ENCODE measurements at places on chromosomes 1 and 21.
A peak's percentile ranks its signal among the peaks of the same experiment; 100 is the strongest.

DNA sequence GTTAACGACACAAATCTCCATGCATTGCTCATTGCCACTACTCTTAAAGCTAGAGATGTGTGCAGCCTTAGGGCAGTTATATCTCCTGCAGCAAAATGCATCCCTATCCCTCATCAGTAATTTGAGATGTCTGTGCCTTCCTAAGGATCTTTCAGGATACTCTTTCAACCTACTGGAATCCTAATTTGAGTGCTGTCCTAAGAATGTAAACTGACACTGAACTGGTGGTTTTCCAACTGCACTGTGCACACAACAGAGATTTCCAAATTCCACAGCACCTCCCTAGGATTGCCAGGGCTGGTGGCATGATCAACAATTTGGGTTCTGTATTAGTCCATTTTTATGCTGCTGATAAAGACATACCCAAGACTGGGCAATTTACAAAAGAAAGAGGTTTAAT lies 193.9 kb downstream of the LTN1 start:
- H3K36me3 ChIP-seq = no peaks in the 10 kb centered on the region
- H3K4me1 ChIP-seq = peaks cover 6% of the 10 kb centered on the region
- H3K27ac ChIP-seq = no peak overlapping the region
- DNase-seq = no peak
- no peak overlapping the region for H3K4me3 ChIP-seq

GRCh38 chr1:209105701-209106100 lies 477.8 kb upstream of the CAMK1G start:
- DNase-seq = no peak
- no peaks in the 10 kb centered on the region for H3K36me3 ChIP-seq
- H3K27me3 ChIP-seq = no peaks in the 10 kb centered on the region
- no peaks in the 10 kb centered on the region for H3K4me1 ChIP-seq

GRCh38 chr1:238061967-238062613 lies 171.4 kb upstream of the ZP4 start:
- H3K4me3 ChIP-seq = no peak overlapping the region
- H3K27ac ChIP-seq = no peak overlapping the region
- no peak for DNase-seq
- no peaks in the 10 kb centered on the region for H3K27me3 ChIP-seq

DNA sequence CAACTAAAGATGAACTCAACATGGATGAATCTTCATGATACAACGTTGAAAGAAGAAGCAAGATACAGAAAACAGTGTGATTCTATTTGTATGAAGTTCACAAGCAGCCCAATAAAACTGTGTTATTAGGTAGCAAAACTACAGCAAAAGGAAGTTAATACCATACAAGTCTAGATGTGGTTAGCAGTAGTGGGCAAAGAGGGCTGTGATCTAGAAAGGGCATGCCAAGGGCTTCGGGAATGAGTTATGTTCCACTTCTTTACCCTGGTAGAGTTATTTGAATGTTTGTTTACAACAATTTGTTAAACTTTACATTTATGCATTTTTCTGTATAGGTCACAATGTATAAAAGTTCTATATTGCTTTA lies 9.2 kb downstream of the TNFRSF9 start:
- no peak overlapping the region for H3K27ac ChIP-seq
- H3K36me3 ChIP-seq = no peaks in the 10 kb centered on the region
- H3K27me3 ChIP-seq = no peaks in the 10 kb centered on the region

GRCh38 chr1:55695552-55695951 lies 480.4 kb upstream of the USP24 start:
- H3K4me1 ChIP-seq = peaks cover 4% of the 10 kb centered on the region
- H3K4me3 ChIP-seq = no peak overlapping the region
- DNase-seq = no peak
- H3K36me3 ChIP-seq = no peaks in the 10 kb centered on the region
- peak overlapping the region; percentile 64 for H3K27ac ChIP-seq

GRCh38 chr1:232876506-232877364 lies 71.5 kb downstream of the MAP10 start:
- H3K27ac ChIP-seq = no peak overlapping the region
- no peak overlapping the region for H3K4me3 ChIP-seq
- no peaks in the 10 kb centered on the region for H3K27me3 ChIP-seq
- no peak for DNase-seq
- H3K36me3 ChIP-seq = no peaks in the 10 kb centered on the region

DNA sequence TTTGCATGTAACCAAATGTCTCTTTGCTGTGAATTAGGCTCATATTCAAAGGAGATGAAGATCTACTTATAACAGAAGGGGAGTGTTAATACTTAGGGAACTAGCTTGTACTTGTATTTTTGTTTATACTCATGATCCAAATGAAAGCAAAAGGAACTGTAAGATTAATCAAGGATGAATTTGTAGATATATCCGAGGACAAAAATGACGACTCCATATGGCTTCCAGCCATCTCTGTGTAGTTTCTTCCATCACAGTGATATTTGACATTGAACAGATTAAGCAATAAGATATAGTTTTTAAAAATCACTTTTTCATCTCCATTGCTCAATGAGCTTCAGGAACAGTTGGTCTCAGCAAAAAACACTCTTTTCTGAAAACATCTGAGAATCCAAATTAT lies 257.4 kb upstream of the CAMK1G start:
- DNase-seq = no peak
- no peak overlapping the region for H3K4me3 ChIP-seq
- H3K27ac ChIP-seq = no peak overlapping the region
- H3K36me3 ChIP-seq = no peaks in the 10 kb centered on the region
- no peaks in the 10 kb centered on the region for H3K4me1 ChIP-seq
- no peaks in the 10 kb centered on the region for H3K27me3 ChIP-seq

GRCh38 chr1:150385537-150386445 lies 21.8 kb downstream of the RPRD2 start:
- H3K4me1 ChIP-seq = peaks cover 3% of the 10 kb centered on the region
- no peak for DNase-seq
- H3K36me3 ChIP-seq = no peaks in the 10 kb centered on the region
- H3K27ac ChIP-seq = no peak overlapping the region
- no peak overlapping the region for H3K4me3 ChIP-seq

- H3K4me3 ChIP-seq = no peak overlapping the region
- H3K4me1 ChIP-seq = no peaks in the 10 kb centered on the region
- no peaks in the 10 kb centered on the region for H3K36me3 ChIP-seq
These were observed 143.7 kb downstream of the DNM3 start for GRCh38 chr1:171984850-171985485.

GRCh38 chr1:245652660-245653427 lies 498.1 kb downstream of the KIF26B start:
- no peak for DNase-seq
- no peaks in the 10 kb centered on the region for H3K36me3 ChIP-seq
- no peak overlapping the region for H3K27ac ChIP-seq
- no peaks in the 10 kb centered on the region for H3K4me1 ChIP-seq
- no peak overlapping the region for H3K4me3 ChIP-seq
- no peaks in the 10 kb centered on the region for H3K27me3 ChIP-seq

DNA sequence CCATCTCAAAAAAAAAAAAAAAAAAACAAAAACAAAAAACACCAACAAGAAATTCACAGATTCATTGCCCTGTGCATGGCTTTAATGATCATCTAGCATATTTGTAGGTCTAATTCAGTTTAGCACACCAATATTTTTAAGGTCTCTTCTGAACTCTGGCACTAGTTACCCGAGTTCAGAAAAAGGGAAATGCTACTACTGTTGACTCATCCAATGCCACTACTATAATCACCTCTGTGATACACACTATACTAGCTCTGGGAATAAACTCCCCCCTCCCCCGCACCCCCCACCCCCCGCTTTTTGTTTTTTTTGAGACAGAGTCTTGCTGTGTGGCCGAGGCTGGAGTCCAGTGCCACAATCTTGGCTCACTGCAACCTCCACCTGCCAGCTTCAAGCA lies 55.6 kb downstream of the FBXO42 start:
- peak overlapping the region; percentile 87 for H3K27ac ChIP-seq
- H3K4me3 ChIP-seq = no peak overlapping the region
- peaks cover 62% of the 10 kb centered on the region for H3K4me1 ChIP-seq
- no peaks in the 10 kb centered on the region for H3K27me3 ChIP-seq

GRCh38 chr1:54577612-54578011 lies 29.6 kb downstream of the ACOT11 start:
- H3K4me3 ChIP-seq = no peak overlapping the region
- H3K27ac ChIP-seq = peak overlapping the region; percentile 50

GRCh38 chr1:215128504-215128903 lies 46.0 kb downstream of the KCNK2 start:
- H3K4me1 ChIP-seq = no peaks in the 10 kb centered on the region
- DNase-seq = no peak
- no peaks in the 10 kb centered on the region for H3K36me3 ChIP-seq

DNA sequence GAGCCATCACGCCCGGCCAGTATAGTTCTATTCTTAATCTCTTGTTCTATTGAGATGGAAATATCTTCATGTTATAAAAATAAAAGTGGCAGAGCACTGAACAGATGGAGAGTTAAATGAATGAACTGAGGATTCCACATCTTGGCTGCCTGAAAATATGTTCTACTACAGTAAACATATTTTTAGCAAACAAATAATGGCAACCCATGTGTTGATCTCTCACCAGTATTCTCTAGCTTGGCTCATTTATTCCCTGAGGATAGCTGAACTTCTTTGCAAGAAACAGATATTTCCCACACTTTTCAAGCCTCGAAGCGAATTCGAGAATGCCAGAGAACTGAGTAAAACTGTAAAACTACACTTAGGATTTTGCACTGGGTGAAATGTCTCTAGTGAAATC lies 58.9 kb downstream of the DIRAS3 start:
- no peaks in the 10 kb centered on the region for H3K27me3 ChIP-seq
- no peaks in the 10 kb centered on the region for H3K36me3 ChIP-seq
- no peak for DNase-seq
- H3K4me1 ChIP-seq = no peaks in the 10 kb centered on the region

- no peaks in the 10 kb centered on the region for H3K36me3 ChIP-seq
- no peaks in the 10 kb centered on the region for H3K27me3 ChIP-seq
- no peak overlapping the region for H3K27ac ChIP-seq
- no peak overlapping the region for H3K4me3 ChIP-seq
- no peak for DNase-seq
These were observed 731.4 kb downstream of the LTN1 start for GRCh38 chr21:28261298-28261697.

- peak overlapping the region; percentile 97 for H3K4me3 ChIP-seq
- no peaks in the 10 kb centered on the region for H3K36me3 ChIP-seq
- DNase-seq = peak; percentile 20
- no peak overlapping the region for H3K27ac ChIP-seq
These were observed 1.0 kb upstream of the IER5 start for GRCh38 chr1:181087400-181087901.

GRCh38 chr1:45331436-45332345 lies 5.0 kb downstream of the HPDL start:
- H3K27ac ChIP-seq = no peak overlapping the region
- no peaks in the 10 kb centered on the region for H3K27me3 ChIP-seq
- H3K36me3 ChIP-seq = peaks cover 34% of the 10 kb centered on the region
- DNase-seq = no peak

- DNase-seq = no peak
- H3K27me3 ChIP-seq = no peaks in the 10 kb centered on the region
- H3K4me1 ChIP-seq = no peaks in the 10 kb centered on the region
- no peak overlapping the region for H3K27ac ChIP-seq
These were observed 12.8 kb downstream of the MAB21L3 start for GRCh38 chr1:116123837-116124533.

DNA sequence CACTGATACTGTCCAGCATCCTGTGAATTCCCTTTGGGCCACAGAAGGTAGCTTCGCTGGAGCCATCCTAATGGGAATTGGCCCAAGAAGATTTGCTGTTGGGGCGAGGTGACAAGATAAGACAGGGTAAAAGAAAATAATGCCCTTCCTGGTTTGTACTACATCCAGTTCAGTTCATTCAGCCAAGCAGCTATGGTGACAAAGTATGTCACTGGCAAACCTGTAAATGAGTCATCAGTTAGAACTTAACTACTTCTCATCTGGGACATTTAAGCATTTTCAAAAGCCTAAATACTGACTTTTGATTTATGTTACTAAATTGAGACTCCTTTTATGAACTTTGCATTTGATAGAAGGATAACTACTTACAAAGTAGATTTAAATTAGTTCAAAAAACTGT lies 54.2 kb downstream of the WDR64 start:
- H3K27ac ChIP-seq = no peak overlapping the region
- H3K4me3 ChIP-seq = no peak overlapping the region
- H3K4me1 ChIP-seq = no peaks in the 10 kb centered on the region
- no peak for DNase-seq
- no peaks in the 10 kb centered on the region for H3K36me3 ChIP-seq

- no peak for DNase-seq
- no peak overlapping the region for H3K27ac ChIP-seq
- H3K27me3 ChIP-seq = no peaks in the 10 kb centered on the region
- no peak overlapping the region for H3K4me3 ChIP-seq
- no peaks in the 10 kb centered on the region for H3K4me1 ChIP-seq
- no peaks in the 10 kb centered on the region for H3K36me3 ChIP-seq
These were observed 11.3 kb upstream of the SLC1A7 start for GRCh38 chr1:53153752-53154151.

DNA sequence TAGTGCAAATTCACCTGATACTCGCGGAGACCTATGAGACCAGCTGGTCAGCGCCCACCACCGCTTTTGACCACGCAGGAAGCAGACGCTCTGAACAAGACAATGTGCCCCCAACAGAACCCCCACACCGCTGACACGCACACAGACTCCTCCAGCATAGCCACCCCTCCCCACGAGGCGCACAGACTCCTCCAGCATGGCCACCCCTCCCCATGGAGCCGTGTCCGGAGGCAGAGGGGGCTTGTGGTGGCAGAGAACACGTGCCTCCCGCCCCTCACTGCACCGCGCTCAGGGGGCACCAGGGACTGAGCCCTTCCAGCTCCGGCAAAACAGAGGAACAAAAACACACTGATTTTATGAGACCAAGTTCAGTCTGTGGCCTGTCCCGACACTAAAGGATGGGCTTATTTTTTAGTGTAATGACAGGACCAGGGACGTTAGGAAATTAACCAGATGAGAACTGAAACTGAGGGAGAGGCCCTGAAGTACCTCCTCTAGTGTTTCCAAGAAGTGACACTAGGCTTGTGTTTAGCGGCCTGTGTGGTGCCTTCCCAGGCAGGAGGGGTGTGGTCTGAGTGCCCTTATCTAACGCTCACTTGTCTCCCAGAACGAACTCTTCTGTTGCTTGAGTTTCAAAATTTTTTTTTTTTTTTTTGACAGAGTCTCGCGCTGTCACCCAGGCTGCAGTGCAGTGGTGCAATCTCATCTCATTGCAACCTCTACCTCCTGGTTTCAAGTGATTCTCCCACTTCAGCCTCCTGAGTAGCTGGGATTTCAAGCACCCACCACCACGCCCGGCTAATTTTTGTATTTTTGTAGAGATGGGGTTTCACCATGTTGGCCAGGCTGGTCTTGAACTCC lies 10.0 kb upstream of the AGPAT3 start:
- H3K4me3 ChIP-seq = no peak overlapping the region
- no peaks in the 10 kb centered on the region for H3K27me3 ChIP-seq
- no peak overlapping the region for H3K27ac ChIP-seq
- no peak for DNase-seq
- no peaks in the 10 kb centered on the region for H3K36me3 ChIP-seq

DNA sequence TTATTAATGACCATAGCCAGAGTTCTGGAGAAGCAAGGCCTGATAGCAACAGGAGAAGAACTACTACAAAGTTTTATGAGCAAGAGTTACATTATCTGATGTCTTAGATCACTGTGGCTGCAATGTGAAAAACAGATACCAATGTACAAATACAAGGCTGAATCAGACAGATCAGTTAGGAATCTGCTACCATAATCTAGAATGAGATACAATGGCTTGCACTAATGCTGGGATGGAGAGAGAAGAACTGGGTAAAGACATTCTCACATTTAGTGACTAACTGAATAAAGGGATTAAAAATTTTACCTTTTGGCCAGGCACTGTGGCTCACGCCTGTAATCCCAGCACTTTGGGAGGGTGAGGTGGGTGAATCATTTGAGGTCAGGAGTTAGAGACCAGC lies 41.3 kb downstream of the ARID4B start:
- H3K27ac ChIP-seq = no peak overlapping the region
- no peaks in the 10 kb centered on the region for H3K36me3 ChIP-seq
- no peak overlapping the region for H3K4me3 ChIP-seq
- H3K4me1 ChIP-seq = peaks cover 5% of the 10 kb centered on the region
- DNase-seq = no peak
